ENCODE measurements at places on chromosomes 11 and 22. TPM values are rescaled to one million over a fixed set of nuclear protein-coding genes. Genes with fewer than 3 reads are reported as not detected.

The CHST1 gene
- total RNA-seq = not detected

The RHOG gene
- 150 TPM for total RNA-seq

The APLNR gene
- total RNA-seq = not detected

The BATF2 gene
- total RNA-seq = not detected

All from T-helper 2 cell treated with Interferon-gamma antibody and Interleukin-4, amounts not matched to agents 100 ng/mL and 5 ng/mL, for 36 hours (primary cell).